ENCODE measurements at places on chromosomes 4 and X. TPM values are rescaled to one million over a fixed set of nuclear protein-coding genes. Genes with fewer than 3 reads are reported as not detected.

DNA sequence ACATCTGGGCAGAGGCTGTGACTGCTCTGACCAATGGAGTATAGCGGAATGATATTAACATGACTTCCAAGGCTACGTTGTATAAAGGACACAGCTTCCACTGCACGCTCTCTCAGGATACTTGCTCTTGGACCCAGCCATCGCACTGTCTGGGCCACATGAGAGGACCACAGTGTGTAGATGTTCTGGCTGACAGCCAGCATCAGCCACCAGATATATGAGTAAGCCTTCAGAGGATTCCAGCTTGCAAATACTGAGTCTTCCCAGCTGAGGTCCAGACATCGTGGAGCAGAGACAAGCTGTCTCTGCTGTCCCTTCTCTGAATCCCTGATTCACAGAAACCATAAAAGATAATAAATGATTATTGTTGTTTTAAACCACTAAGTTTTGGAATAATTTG, 146.8 kb upstream of the USP9X start:
- no peak for DNase-seq

DNA sequence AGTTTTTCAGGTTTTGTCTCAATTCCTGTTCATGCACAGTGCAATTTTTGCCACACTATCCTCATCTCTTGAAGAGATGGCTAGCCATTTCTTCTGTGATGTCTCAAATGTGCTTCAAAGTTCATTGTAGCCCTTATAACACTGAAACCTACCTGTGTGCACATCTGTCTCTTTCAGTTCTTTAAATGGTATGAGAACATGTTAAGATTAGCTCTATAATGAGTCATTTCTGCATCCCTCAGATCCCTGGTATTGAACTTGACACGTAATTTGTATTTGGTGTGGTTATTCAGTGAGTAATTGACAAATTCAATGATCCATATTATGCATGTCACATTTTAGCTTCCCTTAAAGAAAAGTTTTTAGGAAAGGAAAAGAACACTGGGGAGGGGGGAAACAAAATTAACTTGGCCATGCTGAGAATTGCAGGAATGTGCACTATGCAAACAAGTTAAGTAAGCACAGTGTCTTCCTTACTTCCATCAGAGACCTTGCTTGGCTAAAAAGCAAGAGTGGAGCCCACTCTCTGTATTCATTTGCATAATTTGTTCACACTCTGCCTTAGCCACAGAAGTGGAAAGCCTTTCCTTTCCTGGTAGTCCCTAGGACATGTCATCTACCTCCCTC, 659.8 kb upstream of the MAGEB2 start:
- DNase-seq = no peak

The IL13RA1 gene
- total RNA-seq = 85.4 TPM

- no peak for DNase-seq
Measured at GRCh38 chrX:34849371-34849770, 93.2 kb upstream of the FAM47B start.

GRCh38 chr4:41514766-41515481, 23.0 kb upstream of the LIMCH1 start:
- no peak for DNase-seq

GRCh38 chrX:42597481-42597880, 180.5 kb downstream of the PPP1R2C start:
- no peak for DNase-seq

The ADGRG4 gene
- not detected for total RNA-seq

- no peak for DNase-seq
Measured at GRCh38 chr4:74751856-74752255, 42.5 kb downstream of the BTC start.

The NPY1R gene
- total RNA-seq = 0.09 TPM

- DNase-seq = no peak
Measured at GRCh38 chrX:13474164-13474516, 95.3 kb upstream of the EGFL6 start.

GRCh38 chrX:40273356-40274050, 175.7 kb upstream of the BCOR start:
- DNase-seq = peak; percentile 92

GRCh38 chr4:3676196-3676595, 90.0 kb upstream of the ADRA2C start:
- no peak for DNase-seq

- DNase-seq = peak; percentile 21
Measured at GRCh38 chrX:97267396-97268181, 383.9 kb downstream of the RPA4 start.

The RASSF6 gene
- total RNA-seq = under 0.01 TPM

The TEX13D gene
- total RNA-seq = not detected

DNA sequence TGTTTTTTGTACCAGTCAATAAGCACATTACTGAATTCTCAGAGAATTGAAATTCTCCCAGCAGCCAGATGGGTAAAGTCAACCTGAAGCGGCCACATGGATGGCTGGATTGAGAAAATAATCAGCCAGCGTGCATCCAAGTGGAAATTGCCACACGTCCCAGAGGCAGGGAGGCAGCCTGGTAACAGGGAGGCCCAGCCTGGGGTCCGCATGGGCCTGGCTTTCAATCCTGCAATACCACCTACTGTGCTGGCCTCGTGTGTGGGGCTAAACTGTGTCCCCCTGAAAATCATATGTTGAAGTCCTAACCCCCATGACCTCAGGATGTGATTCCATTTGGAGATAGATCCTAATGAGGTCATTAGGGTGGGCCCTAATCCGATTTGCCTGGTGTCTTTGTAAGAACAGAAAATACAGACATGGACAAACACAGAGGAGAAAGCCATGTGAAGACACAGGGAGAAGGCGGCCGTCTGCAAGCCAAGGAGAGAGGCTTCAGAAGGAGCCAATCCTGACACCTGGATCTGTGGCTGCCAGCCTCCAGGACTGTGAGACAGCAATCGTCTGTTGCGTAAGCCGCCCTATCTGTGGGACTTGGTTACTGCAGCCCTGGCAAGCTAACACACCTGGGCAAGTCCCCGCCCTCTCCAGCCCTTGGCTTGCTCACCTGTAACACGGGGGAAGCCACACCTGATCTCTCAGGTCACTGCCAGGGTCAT, 90.3 kb downstream of the JAKMIP1 start:
- no peak for DNase-seq

The IL2 gene
- not detected for total RNA-seq

All from dermis blood vessel endothelial cell (primary cell).